ENCODE measurements at places on chromosomes 13 and 19.

- no peak for DNase-seq
These were observed 131.9 kb upstream of the IRS2 start for GRCh38 chr13:109918179-109918711.

GRCh38 chr13:22468045-22468444 is 712.7 kb upstream of the SGCG start:
- DNase-seq = no peak

DNA sequence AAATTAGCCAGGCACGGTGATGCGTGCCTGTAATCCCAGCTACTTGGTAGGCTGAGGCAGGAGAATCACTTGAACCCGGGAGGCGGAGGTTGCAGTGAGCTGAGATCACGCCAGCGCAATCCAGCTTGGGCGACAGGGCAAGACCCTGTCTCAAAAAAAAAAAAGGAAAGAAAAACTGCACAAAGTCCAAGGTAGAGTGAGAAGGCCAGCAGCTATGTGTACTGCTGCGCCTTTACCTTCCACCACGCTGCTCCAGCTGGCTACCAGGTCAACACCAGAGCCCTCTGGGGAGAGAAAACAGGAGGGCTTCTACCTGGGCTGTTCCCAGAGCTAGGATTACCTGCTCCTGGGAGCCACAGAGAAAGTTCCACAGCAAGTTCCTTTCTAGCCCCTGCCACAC is 3.2 kb downstream of the ELL start:
- no peak for DNase-seq

GRCh38 chr19:31533114-31533513 is 183.9 kb upstream of the TSHZ3 start:
- no peak for DNase-seq

DNA sequence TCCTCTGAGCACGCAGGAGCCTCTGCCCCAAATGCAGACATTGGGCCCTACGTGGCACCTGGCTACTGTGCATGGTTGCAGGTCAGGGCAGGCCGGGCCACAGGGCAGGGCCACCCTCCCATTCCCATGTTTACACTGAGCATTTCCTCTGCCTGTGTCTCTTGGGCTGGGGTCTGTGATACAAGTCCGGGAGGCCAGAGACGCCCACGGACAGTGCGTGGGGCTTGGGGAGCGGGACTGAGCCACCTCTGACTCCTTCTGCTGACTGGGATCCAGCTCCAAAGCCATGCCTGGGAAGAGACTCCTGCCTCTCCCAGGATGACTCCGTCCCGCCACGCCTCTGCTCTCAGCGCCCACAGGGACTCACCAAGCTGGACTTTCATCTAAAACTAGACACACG is 18.8 kb downstream of the GAS6 start:
- no peak for DNase-seq

DNA sequence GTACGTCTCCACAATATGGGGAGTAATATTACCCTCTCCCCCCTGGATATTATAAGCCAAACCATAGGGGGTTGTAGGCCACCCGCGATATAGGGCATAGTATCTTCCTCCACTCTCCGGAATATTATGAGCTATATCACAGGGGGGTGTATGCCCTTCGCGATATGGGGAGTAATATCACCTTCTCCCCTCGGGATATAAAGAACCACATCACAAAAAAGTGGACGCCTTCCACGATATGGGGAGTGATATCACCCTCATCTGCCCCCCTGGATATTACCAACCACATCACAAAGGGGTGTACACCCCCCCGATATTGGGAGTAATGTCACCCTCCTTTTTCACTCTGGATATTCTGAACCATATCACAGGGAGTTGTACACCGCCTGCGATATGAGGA is 65.5 kb upstream of the CEACAM21 start:
- no peak for DNase-seq

DNA sequence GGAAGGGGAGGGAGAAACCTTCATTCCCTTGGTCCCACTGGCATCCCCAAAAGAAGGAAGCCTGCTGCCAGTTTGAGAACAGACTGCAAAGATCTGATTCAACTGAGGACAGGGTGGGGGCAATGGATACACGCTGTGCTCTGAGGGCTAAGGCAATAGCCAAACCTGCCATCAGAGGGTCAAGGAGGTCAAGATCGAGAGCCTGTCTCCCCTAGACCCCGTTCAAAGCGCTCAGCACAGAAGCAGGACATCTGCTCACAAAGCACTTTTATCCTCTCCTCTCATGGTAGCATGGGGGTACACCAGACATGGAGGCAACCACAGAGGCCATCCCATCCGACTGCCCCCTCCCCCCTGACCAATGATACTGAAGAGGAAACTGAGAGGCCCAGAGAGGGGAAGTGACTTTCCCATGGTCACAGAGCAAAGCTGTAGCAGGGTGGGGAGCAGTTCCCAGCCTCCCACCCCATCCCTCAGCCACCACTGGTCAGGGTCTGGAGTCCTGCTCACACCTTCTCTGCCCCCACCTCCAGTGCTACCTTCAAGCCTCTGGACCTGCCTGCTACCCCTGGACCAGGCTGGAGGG is 11.1 kb downstream of the POU2F2 start:
- no peak for DNase-seq

DNA sequence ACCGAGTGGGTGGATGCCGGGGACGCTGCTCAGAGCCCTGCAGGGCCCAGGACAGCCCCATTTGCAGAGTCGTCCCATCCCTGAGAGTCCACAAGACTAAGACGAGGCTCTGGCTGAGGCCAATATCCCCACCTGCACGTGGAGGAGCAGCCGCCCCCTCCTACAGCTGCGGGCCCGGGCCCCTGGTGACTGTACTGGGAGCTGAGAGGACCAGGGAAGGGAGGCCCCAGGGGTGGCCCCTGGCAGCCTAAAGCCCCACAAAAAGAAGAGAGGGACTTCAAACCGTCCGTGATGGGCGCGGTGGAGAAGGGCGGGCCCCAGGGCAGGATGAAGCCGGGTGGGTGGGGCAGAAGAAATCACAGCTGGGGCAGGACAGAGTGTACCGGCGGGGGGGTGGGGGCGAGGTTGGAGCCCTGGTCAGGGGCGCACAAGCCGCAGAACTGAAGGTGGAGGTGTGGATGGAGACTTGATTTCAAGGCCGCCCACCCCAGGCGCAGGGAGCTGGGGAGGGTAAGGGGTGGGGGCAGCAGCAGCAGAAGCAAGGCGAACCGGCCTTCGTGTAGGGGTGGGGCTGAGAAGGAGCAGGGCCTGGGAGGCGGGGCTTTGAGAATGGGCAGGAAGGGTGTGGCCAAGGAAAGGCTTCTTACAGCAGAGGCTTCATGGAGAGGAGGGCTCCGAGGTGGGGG is 12.9 kb downstream of the CFD start:
- no peak for DNase-seq

- no peak for DNase-seq
These were observed 33.4 kb downstream of the RFX2 start for GRCh38 chr19:6076675-6077463.

GRCh38 chr13:27830010-27830409 is 37.7 kb downstream of the GSX1 start:
- peak; percentile 46 for DNase-seq

DNA sequence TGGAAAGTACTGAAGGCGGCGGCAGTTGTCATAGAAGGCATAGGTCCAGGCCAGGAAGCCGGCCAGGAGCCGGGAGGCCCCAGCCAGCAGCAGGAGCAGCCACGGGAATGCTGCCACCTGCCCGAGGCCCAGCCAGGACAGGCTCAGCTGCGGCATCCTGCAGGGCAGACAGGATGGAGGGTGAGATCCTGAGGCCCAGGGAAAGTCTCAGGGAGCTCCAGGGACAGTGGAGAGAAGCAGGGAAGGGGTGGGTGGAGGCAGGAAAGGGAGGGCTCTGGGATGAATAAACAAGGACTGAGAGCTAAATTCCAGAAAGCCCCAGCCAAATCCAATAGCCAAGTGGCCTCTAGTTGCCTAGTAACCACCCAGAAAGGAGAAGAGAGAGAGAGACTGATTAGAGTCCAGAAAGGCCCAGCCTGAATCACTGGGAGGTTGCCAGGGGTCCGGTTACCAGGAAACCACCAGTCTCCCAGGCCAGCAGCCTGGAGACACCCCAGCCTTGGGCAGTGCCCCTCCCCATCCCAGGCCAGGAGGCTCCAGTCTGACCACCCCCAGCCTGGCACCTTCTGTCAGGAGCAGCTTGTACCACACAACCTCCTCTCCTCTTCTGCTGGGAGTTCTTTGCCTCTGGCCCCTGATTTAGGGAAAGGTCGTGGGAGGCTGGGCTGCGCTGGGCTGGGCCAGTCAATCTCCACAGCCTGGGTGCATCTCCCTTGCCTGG is 7.5 kb upstream of the OR10H5 start:
- no peak for DNase-seq

GRCh38 chr13:84366506-84366905 is 484.2 kb upstream of the SLITRK1 start:
- DNase-seq = no peak

DNA sequence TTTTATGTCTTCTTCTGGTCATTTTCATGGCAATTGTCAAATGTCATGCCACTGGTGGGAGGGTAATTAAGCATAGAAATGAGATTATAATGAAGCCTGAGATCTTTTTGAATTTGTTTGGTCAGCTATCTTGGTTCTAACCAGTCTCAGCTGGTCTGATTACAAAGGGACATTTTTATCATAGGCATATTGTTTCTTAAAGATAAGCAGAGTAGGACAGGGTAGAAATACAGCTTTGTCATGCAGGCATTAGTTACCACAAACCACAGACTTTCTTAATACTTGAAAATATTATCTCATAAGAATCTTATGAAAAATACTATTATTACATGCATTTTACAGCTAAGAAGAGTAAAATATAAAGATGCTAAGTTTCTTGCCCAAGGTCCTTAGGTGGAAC is 1761.5 kb downstream of the PCDH9 start:
- no peak for DNase-seq

- no peak for DNase-seq
These were observed 10.4 kb downstream of the XAB2 start for GRCh38 chr19:7618771-7619510.

DNA sequence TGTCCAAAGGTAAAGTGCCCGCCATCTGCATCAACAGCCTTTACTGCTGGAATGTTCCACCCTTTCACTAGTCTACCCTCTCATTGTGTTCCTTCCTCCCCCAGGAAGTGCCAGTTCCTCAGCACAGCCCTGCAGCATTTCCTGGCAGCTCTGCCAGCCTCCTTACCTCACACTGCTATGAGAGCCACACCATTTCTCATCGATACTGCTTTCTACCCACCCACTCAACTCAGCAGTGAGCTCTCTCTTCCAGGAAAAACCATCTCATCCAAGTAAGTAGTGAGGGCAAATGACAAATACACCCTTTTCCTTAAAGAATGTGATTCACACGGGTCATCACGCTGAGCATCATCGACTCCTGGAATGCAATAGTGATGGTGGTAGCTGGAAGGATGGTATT is 19.8 kb downstream of the UQCRFS1 start:
- no peak for DNase-seq

DNA sequence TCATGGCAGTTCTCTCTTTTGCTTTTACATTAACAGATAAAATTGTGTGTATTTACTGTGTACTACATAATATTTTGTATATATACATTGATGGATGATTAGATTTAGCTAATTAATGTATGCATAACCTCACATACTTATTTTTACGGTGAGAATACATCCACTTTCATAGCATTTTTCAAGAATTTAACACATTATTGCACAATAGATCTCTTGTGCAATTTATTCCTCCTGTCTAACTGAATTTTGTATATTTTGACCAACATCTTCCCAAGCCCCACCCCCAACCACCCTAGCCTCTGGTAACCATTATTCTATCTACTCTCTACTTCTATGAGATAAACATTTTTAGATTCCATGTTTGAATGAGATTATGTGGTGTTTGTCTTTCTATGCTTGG is 194.7 kb downstream of the RBM26 start:
- no peak for DNase-seq

GRCh38 chr19:45245334-45245787 is at the start of gene EXOC3L2:
TSS of gene EXOC3L2 (minus strand) at chr19:45245407. CDS start at chr19:45239045, 6,362 bp downstream.
- no peak for DNase-seq

DNA sequence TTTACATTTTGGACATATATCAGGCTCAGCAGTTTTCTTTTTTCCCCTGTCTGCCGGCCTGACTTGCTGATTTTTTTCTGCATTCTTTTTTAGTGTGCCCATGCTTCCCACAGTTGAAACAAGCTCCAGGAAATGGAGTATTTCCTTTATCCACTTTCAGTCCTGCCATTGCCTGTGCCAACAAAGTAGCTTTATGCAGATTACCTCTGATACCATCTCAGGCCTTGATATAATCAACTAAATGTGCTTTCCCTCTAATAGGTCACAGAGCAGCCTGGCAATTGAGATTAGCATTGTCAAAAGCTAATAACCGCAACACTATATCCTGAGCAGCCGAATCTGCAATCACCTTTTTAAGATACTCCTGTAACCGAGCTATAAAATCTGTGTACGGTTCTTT is 9.2 kb downstream of the MRPS12 start:
- no peak for DNase-seq

- peak; percentile 92 for DNase-seq
These were observed at the start of gene HS6ST3 for GRCh38 chr13:96089749-96090239. TSS of gene HS6ST3 (plus strand) at chr13:96090107.

DNA sequence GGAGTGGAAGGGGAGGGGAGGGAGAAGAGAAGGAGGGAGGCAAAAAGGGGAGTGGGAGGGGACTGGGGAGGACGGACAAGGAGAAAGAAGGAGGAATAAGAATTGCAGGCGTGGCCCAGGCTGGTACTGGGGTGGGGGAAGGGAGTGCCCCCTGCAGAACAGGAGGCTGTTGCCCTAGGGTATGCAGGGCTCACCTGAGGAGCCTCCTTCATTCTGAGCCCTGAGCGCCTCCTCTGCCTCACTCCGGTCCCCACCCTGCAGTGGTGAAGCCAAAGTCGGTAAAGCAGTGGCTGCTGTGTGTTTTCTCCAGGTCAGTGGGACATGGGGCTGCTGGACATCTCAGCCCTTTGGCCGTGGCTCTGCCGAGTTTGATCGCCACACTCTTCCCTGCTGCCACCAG is 9.1 kb upstream of the CDC16 start:
- no peak for DNase-seq

DNA sequence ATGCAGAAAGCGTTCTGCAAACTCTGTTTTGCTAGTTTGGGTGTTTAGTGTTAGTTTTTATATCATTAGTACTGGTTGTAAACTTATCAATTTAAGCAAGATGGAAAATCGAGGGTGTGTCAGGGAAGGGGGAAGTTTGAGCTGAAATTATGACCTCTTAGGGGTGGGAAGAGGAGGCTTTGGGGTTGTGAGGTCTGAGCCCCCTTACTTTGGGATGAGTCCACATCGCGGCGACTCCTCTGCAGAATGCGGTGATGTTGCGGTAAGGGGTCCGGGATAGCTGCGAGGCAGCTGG is 743 bp upstream of the NDUFS7 start:
- no peak for DNase-seq

- DNase-seq = no peak
These were observed 2.8 kb upstream of the NUMBL start for GRCh38 chr19:40693150-40693788.

- no peak for DNase-seq
These were observed 527.6 kb upstream of the KLF12 start for GRCh38 chr13:74661851-74662250.
